Iris pigment epithelial cell (primary cell): ENCODE measurements at places on chromosomes 5 and 9.

- peak; percentile 83 for DNase-seq
Measured at GRCh38 chr9:98410185-98410697, 154.8 kb upstream of the TBC1D2 start.

- DNase-seq, result no peak
Measured at GRCh38 chr9:122140368-122141193, 19.0 kb downstream of the NDUFA8 start.

GRCh38 chr9:120761006-120761405, 32.2 kb downstream of the FBXW2 start:
- peak; percentile 50 for DNase-seq

DNA sequence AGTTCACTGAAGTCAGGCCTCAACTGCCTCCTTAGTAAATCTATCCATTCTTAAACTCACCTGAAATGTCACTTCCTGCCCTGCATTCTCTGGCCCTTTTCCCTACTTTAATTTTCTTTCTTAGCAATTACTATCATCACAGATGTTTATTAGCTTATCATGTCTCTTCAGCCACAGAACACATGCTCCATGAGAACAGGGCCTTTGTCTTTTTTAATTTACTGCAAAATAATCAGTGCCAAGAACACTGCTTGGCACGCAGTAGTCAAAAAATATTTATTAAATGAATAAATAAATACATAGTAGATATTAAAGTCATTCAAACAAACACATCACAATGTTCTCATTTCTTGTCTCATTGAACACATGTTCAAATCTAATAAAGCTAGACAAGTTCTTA, 46.2 kb downstream of the SKIC3 start:
- no peak for DNase-seq

DNA sequence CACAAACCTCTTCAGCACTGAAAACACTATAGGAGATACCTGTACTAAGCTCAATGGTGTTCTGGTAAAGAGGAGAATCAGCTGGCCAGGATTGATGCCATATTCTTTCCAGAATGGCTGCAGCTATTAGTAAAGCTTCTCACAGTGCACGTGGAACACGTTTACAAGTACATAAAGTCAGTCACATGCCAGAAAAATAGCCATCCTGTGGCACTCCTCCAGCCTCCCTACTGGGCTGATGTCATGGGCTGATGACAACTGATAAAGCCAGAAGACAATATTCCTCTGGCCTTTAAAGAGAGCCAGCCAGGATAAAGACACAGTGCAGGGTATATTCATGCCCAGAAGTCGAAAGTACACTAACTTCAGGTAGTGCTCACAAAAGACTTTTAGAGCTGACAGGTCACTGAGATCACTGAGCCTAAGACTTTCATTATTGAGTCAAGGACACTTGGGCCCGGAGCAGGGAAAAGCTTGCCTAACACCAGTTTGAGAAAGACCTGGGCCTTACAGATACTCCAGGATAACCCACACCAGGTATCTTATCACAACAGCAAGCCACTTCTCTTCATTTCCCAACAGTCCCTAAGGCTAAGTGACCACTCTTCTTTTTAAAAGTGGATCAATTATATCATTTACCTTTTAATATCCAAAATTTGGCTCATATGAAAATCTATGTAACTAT, 29.4 kb downstream of the ABITRAM start:
- DNase-seq, result no peak

- DNase-seq, result no peak
Measured at GRCh38 chr9:138038244-138038671, 160.7 kb downstream of the CACNA1B start.

DNA sequence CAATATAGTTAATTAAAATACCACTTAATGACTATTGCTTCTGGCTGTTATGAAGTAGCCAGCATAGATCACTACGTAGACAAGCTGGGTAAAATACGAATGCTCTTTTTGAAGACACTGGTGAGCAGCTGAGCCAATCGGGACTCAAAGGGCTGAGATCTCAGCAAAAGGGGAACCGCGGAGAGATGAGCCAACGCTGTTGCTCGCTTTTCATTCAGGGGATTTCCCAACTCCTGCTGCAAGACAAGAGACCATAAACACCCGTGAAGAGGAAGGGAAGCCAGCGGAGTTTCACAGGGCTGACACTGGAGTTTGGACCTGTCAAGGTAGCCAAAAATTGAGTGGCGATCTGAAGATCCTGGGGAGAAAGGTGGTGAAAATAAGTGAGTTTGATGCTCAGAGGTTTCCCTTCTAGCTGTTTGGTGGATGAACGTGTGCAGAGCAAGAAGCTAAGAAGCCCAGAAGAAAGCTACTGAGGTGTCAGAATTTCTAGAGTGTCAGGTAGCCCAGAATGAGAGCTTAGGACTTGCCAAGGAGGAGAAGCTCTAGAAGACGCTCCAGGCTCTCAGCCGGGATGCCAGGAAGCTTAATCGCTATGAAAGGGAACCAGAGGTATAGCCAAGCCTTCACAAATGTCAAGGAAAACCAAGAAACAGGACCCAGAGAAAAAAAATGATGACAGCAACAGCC, 79.6 kb upstream of the RNU6ATAC start:
- DNase-seq, result peak; percentile 18

GRCh38 chr9:22216730-22217172, 207.6 kb upstream of the CDKN2B start:
- DNase-seq, result peak; percentile 75

- DNase-seq, result no peak
Measured at GRCh38 chr9:113540466-113540865, 76.9 kb downstream of the RGS3 start.

GRCh38 chr5:125294844-125295243, 548.4 kb upstream of the ZNF608 start:
- no peak for DNase-seq

DNA sequence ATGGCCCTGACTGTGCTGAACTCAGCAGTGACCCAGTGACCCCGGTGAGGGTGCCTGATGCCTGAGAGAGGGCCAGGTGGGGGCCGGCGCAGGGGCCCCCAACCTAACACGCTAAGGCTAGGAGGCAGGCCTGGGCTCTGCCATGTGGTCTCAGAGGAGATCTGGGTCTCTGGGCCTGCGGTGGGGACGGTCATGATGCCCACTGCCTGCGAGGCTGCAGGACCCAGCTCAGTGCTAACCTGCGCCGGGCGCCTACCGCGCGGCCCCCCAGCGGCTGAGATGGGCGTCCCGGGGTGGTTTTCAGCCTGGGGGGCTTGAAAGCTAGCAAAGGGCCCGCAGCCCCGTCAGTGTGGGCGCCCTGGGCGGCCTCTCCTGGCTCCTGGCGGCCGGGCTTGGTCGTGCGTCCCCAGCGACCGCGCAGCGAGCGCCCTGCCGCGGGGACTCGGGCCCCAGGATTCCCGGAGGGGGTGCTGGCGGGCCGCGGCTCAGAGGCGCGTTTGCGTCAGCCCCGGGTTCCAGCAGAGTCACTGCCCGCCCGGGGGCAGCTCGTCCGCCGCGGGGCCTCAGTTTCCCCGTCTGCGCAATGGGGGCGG, 2.5 kb downstream of the EGFL7 start:
- no peak for DNase-seq

DNA sequence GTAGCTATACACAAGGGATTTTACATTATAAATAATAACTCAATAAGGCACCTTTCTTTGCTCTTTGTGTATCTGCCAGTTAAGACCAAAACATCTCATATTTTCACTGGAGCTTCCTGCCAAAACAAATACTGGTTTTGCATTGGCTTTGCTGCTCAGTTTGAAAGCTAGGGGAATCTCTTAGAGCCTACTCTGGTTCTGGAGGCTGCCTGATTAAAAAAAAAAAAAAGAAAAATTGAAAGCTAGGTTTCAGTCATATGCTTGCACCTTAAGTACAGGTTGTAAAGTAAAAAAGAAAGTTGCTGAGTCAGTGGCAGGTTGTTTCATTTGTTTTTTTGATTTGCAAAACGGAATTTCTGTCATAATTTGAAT, 2.3 kb downstream of the DENND4C start:
- peak; percentile 67 for DNase-seq

GRCh38 chr9:134460206-134460605, 134.0 kb downstream of the RXRA start:
- DNase-seq, result no peak

DNA sequence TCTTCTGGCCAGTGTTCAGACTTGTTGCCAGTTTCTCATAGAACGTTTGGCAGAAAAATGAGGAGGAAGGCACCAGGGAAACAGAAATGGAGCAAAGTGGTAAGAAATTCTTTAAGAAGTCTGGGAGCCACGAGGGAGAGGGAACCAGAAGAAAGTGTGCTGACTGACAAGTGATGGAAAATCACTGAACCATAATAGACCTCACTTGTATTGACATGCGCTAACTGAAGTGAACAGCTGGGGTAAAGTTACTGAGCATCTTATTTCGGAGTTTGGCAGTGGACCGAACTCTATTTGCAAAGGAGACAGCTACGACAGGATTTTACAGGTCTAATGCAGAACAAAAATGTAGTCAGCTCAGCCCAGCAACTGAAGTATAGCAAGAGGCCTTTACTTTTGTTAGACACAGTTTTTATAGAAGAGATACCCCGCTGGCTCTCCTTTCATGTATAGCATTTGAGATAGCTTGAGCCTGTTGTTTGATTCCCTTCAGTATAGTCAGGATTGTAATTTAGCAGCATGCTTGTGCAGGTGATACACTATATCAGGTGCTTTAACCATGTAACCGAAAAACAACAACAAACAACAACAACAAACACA, 53.6 kb downstream of the HMHB1 start:
- DNase-seq, result no peak

- no peak for DNase-seq
Measured at GRCh38 chr9:132242621-132243155, 80.8 kb downstream of the NTNG2 start.

DNA sequence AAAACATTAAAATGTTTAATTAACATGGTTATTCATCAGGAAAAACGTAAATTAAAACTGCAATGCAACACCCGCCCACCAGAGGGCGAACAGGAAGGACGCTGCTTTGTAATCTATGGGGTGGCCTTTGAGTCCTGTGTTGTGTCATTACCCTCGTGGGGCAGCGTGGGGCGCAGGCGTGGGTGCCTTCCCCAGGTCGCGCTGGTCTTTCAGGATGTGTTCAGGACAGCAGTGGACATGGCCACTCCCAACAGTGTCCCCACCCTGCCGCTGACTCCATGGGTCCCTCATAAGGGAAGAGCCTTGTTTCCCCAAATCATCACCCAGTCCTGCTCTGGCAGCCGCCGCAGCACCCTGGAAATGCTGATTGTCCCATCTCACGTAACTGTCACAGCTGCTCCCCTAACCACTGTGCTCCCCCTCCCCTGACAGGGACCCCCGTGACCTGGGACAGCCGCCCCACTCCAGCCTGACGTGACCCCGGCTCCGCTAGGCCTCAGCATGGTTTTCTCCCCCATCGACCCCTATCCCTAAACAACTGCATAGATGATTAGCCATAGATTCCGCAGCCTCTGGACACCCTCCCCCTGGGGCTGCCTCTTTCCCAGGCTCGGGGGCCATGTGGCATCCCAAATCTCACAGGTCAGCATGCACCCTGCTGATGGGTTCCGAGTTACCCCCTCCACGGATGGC, 36.4 kb downstream of the GLT6D1 start:
- peak; percentile 24 for DNase-seq

DNA sequence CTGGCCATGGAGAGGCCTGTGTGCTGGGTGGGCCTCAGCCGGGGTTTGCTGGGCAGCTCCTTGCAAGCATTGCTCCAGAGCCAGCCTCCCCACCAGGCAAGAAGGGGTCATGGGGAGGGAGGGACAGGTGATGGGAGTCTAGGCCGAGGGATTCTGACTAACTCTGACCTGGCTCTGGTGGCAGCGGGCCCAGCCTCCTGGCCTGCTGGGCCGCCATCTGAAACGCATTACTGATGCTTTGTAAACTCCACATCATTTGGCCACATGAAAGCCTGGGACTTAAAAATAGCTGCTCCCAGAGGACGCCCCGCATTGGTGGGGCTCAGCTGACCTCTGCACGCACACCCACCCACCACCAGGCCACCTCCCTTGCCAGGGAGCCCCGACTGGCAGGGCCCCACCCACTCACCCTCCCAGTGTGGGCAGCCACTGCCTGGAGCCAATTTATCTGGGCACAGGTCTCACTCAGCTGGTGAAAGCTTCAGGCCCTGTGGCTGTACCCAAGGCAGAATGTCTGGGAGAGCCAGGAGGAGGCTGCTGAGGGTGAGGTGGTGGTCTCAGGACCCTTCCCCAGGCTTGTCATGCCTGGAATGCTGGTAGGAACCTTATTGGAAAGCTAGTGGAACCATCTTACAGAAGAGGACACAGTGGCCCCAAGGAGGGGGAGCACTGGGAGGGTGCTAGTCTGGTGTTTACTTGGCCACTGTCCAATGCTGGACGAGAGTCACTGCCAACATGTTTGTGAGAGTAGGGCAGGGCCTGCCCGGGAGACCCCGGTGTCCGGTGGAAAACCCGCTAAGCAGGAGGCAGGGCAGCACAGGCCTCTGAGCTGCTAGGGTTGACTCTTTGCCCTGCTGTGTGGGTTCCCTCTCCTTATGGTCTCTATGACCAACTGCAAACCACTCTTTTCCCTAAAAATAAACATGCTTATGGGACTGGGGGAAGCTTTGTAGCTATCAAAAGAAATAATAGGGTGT, 10.8 kb downstream of the TCF7 start:
- peak; percentile 73 for DNase-seq

GRCh38 chr9:132043708-132044107, 36.0 kb downstream of the MED27 start:
- DNase-seq, result no peak

DNA sequence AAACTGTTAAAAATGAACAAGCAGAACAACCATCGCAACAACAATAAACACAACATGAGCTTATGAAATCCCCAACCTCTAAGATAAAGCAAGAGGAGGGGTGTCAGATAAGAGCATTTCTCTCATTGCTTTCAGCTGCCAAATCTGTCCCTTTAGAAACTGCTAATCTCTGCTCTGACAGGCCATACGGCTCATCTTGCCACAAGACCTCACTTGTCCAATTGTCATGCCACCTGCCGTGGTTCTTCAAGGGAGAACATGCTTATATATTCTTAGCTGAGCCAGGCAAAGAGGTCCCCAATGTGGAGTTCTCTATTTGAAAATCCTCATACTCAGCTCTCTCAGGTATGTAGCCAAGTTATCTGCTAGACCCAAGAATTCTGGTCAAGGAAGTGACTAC, 405.0 kb upstream of the TNC start:
- DNase-seq, result no peak

DNA sequence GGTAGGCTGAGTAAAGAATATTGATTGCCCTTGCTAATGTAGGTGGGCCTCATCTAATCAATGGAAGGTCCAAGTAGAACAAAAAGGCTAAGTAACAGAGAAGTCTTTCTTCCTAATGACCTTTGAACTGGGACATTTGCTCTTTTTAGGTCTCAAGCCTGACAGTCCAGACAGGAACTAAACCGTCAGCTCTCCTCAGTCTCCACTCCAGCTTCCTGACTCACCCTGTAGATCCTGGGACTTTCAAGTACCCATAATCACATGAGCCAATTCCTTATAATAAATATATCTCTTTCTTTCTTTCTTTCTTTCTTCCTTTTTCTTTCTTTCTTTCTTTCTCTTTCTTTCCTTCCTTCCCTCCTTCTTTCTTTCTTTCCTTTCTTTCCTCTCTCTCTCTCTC, 479.5 kb upstream of the PAPPA start:
- no peak for DNase-seq

GRCh38 chr5:180575571-180575970, 15.7 kb downstream of the SCGB3A1 start:
- DNase-seq, result no peak

- DNase-seq, result peak; percentile 91
Measured at GRCh38 chr5:87393331-87393730, 19.4 kb downstream of the CCNH start.

GRCh38 chr9:106828070-106828469, 34.9 kb upstream of the ZNF462 start:
- DNase-seq, result no peak
